Stomach (tissue), 19 donors: ENCODE measurements at places on chromosomes 5 and 9. TPM values are rescaled to one million over a fixed set of nuclear protein-coding genes. Genes with fewer than 3 reads are reported as not detected.
A peak's percentile ranks its signal among the peaks of the same experiment; 100 is the strongest.

DNA sequence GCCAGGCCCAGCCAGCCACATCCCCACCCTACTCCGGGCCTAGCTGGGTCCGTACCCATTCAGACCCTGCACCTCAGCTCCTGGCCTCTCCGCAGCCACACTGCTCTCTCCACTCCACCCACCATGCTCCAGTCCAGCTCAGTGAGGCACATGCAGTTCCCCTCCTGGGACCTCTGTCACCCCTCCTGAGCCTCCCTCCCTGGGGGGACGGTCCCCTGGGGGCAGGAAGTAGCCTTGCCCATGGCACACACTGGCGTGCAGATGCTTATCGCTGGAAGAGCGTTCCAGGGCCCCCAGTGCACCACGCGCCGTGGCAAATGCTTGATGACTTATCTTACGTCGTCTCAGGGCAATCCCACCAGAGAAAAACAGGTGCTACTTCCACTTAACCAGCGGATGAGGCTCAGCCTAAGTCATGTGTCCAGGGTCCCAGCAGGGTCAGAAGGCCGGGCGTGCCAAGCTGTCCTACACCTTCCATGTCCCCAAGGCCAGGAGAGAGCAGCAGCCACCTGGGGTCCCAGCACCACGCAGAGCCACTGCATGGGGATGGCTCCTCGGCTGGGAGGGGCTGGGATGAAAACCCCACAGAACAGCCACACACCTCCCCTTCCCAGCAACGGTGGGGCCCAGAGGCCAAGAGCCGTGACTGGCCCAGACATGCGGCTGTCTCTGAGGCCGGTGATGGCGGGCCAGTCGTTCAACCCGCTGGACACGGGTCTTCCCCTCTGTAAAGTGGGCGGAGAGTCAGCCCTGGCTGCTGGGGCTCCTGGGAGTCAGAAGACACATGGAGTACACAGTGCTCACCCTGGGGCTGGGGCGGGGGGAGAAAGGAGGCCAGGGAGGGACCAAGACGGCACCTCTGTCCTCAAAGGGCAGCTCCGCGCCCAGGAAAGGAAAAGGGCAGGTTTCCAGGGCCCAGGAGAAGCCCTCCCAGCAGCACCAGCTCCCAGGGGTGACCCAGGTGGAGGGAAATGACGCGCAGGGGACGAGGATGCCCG lies 2.6 kb upstream of the CCDC187 start:
- DNase-seq: no peak

DNA sequence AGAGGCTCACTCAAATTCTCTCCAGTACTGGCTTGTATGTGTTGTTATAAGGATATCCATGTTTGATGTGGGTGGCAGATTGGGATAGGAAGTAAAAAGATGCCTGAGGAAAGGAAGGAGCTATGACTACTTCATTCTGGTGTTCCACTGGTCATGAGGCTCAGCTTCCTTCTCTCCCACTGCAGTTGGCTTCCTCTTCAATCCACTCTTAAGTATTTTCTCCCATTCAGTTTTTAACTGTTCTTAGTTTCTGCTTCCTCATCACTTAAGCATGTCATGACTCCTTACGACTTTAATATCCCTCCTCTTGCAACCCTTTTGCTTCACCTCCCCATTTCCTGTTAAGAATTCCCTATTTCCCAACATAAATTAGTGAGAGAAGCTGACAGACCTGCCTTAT lies 81.1 kb downstream of the PJA2 start:
- no peak for DNase-seq

TAF11L12 gene
- total RNA-seq: not detected

GRCh38 chr5:26326153-26326759 lies 712.1 kb downstream of the CDH9 start:
- no peak for DNase-seq

- peak; percentile 64 for DNase-seq
Measured at GRCh38 chr5:35458824-35459207, 158.8 kb upstream of the SPEF2 start.

DNA sequence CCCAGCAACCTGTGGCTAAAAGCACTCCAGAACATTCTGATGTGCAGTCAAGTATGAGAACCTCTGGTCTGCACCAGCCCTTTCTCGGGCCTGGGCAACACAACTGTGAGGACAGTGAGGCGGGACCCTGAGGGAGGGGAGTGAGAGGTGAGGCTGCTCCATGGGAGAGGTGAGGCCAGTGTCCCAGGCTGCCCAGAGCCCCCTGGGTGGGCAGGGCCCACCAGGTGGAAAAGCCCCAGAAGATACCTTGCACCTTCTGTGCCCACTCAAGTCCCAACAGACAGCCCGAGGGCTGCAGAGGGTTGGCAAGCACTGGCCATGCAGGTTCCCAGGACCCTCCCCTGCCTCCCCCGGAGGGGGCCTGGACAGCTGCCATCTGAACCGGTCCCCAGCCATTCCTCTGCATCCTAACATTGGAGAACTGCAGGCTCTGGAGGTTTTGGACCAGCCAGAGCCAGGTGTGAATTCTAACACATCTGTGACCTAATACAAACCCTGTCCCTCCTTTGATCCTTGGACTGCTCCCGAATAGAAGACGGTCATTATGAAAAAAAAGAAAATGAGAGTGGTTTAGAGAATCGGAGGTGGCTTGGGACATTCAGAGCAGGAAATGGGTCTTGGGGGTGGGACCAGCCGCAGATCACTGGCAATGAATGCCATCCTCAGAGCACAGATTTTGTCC lies 57.0 kb downstream of the DUSP1 start:
- no peak for DNase-seq

- peak; percentile 27 for DNase-seq
Measured at GRCh38 chr5:57267805-57268204, 93.9 kb downstream of the GPBP1 start.

- no peak for DNase-seq
Measured at GRCh38 chr5:95445995-95446394, 54.8 kb downstream of the FAM81B start.

ACTBL2 gene
- total RNA-seq: not detected

GRCh38 chr5:321230-321725 lies at the start of gene AHRR:
Gene AHRR (plus strand): TSS chr5:321714. CDS start chr5:343903, 22,189 bp downstream.
- DNase-seq: peak; percentile 80

PRUNE2 gene
- 206 TPM for total RNA-seq
